Activated T-helper 2 cell treated with anti-CD3 and anti-CD28 coated beads, Interferon-gamma antibody, Interleukin-2, Interleukin-4, amounts not matched to agents 10 μg/mL and 5 μg/mL and 100 μg/mL, durations not matched to agents 14 hours and 24 hours and 36 hours (primary cell): ENCODE measurements at places on chromosomes 7 and 10.

- no peak for DNase-seq
These were observed 687.5 kb downstream of the SORCS3 start for GRCh38 chr10:105328503-105329133.

GRCh38 chr10:76769161-76769560 is 868.4 kb downstream of the KCNMA1 start:
- no peak for DNase-seq

- no peak for DNase-seq
These were observed 10.5 kb downstream of the SKAP2 start for GRCh38 chr7:26853788-26854393.

DNA sequence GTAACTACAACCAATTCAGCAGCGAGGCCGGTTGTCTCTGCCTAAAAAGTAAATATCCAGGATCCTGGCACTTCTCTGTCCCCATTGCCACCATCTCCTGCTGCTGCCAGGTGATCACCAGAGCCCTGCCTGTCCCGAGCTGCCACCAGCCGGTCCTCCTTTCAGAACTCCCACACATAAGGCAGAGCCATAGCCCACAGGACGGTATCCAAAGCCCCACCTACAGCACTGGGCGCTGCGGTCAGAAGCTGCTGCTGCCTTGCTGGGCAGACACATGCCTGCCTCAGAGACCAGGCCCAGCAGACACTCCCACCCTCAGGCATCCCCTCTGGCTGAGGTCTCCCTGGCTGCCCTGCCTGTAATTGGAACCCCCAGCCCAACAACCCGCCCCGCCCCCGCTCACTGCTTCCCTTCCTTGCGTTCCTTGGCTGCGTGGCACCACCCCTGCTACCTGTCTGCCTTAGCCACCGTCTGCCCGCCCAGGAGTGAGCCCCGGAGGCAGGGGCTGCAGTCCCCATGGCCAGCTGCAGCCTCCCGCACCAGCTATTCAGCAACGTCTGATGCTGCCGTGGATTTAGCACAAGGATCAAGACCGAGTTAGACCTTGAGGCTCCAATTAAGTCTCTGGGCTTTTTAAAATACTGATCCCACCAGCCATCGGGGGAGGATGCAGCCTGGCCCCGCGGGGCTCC is 100.7 kb downstream of the CYTH3 start:
- no peak for DNase-seq

DNA sequence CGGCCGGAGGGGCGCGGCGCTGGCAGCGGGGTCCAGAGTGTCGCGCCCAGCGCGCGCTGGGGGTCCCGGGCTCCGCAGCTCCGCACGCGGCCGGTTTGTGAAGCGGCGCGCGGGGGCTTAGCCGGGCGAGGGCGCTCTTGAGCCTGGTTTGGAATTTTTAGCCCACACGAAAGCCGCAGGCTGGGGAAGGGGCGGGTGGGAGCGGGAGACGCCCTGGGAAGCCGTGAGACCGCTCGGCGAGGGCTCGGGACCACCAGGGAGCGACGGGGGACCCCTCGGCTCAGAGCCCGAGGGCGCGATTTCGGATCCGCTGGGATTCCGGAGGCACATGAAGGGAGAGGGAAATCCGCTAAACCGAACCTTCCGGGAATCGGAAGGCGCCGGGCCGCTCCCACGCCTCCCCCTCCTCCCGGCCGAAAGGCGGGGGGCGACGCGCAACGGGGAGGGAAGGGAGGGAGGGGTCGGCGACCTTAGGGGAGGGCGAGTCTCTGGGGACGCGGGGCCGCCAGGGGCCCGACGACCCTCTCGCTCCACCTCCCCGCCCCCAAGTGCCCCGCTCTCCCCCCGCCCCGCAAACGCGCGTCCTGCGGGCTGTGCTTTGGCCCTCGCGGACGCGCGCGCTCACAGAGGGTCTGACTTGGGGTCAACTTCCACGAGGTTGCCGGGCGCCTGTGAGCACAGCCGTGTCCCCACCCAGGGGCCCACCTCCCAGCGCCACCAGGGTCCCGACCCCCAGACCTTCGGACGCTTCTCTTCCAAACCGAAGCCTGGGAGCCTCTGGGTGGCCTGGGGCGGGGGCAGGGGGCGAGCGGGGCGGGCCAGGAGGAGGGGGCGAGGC is 5.1 kb upstream of the ELFN1 start:
- DNase-seq, result peak; percentile 31

- DNase-seq, result no peak
These were observed 29.6 kb upstream of the PSAP start for GRCh38 chr10:71880425-71881306.

- DNase-seq, result no peak
These were observed 116.3 kb downstream of the MAD1L1 start for GRCh38 chr7:2116448-2116810.

GRCh38 chr10:73159038-73159648 is 8.7 kb downstream of the ECD start:
- DNase-seq, result peak; percentile 31

DNA sequence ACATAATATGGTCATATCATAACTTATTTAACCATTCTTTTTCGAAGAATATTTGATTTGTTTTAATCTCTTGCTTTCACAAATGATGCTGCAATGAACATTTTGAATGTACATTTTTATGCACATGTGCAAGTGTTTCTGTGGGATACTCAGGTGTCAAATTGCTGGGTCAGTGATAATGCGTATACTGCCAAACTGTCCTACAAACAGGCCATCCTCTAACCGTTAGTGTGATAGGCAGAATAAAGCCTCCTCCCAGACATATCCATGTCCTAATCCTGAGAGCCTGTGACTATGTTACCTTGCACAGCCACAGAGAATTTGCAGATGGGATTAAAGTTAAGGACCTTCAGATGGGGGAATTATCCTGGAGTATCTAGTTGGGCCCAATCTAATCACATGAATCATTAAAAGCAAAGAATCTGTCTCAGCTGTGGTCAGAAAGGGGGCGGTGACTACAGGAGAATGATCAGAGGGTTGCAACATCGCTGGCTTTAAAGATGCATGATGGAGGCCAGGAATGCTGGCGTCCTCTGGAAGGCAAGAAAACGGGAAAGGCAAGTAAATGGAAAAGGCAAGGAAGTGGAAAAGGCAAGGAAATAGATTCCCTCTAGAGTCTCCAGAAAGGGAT is 46.7 kb downstream of the FZD1 start:
- no peak for DNase-seq

GRCh38 chr7:101258243-101258731 is 13.4 kb upstream of the FIS1 start:
- no peak for DNase-seq
